Lung (tissue), 17 donors: ENCODE measurements at places on chromosomes 12 and 14. TPM values are rescaled to one million over a fixed set of nuclear protein-coding genes. Genes with fewer than 3 reads are reported as not detected.
A peak's percentile ranks its signal among the peaks of the same experiment; 100 is the strongest.

The ST8SIA1 gene
- 5.3 TPM for total RNA-seq

The BTG1 gene
- total RNA-seq = 128 TPM

DNA sequence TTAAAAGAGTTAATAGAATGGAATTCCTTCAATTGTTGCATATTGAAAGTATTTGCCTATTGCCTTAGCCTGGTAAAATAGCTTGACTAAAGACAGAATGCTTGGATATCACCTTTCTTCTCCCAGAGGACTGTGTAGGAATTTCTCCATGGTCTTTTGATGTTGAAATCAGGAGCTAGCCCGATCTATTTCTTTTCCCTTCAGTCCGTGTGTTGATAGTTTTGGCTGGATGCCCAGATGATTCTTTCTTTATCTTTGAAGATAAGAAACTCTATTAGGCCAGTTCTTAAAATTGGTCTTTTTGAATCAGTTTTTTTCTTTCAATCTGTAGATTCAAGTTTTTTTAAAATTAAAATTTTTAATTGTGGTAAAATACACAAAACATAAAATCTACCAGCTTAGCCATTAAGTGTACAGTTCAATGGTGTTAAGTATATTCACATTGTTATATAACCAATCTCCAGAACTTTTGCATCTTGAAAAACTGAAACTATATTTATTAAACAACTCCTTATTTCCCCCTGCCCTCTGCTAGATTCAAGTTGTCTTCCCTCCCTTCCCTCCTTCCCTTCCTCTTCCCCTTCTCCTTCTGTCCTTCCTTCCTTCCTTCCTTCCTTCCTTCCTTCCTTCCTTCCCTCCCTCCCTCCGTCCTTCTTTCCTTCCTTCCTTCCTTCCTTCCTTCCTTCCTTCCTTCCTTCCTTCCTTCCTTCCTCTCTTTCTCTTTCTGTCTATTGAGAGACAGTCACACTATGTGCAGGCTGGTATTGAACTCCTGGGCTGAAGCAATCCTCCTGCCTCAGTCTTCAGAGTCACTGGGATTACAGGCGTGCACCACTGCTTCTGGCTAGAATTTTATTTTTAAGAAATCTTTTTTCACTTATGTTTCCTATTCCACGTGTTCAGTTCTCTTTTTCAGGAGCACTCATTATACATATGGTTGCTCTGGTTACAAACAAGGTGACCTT lies 10.1 kb downstream of the LACRT start:
- no peak overlapping the region for H3K4me3 ChIP-seq
- H3K27ac ChIP-seq = no peak overlapping the region
- no peaks in the 10 kb centered on the region for H3K27me3 ChIP-seq
- peak; percentile 34 for DNase-seq
- H3K36me3 ChIP-seq = no peaks in the 10 kb centered on the region
- no peaks in the 10 kb centered on the region for H3K4me1 ChIP-seq

- H3K27me3 ChIP-seq = no peaks in the 10 kb centered on the region
- no peak overlapping the region for H3K27ac ChIP-seq
- H3K36me3 ChIP-seq = no peaks in the 10 kb centered on the region
- no peak overlapping the region for H3K4me3 ChIP-seq
- H3K4me1 ChIP-seq = no peaks in the 10 kb centered on the region
Observed at GRCh38 chr12:17371491-17372215, 718.3 kb downstream of the RERGL start.

The ZC2HC1C gene
- 6.7 TPM for total RNA-seq

The PPP1R1A gene
- total RNA-seq = 0.65 TPM
